H4 (cell line): ENCODE measurements at places on chromosomes 3 and 15. TPM values are rescaled to one million over a fixed set of nuclear protein-coding genes. Genes with fewer than 3 reads are reported as not detected.

Gene HCLS1
- total RNA-seq, result 0.08 TPM in 1 of 2 replicates, not detected in the other

Gene CX3CR1
- total RNA-seq, result not detected in 2 replicates

GRCh38 chr15:96837241-96837970, 506.9 kb downstream of the NR2F2 start:
- DNase-seq, result no peak

- no peak for DNase-seq
Measured at GRCh38 chr15:31197497-31198414, 96.2 kb upstream of the TRPM1 start.

DNA sequence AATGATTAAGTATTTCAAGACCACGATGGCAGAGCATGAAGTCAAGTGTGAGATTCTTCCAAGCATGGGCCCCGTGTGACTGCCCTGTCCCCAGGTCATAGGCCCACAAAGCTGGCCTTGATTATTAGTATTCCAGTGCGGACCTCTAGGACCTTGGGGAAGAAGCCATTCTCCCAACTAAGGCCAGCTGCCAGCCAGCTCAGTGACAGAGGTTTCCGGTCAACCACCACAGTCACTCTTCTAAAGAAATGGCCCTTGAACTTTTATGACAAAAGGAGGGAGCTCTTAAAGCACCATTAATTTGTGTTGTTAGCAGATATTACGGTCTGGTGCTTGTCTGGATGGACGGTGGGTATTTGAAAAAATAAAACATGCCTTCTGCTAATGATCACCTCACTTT, 28.0 kb downstream of the FAM3D start:
- DNase-seq, result no peak

- no peak for DNase-seq
Measured at GRCh38 chr15:92076541-92076940, 223.0 kb downstream of the SLCO3A1 start.

DNA sequence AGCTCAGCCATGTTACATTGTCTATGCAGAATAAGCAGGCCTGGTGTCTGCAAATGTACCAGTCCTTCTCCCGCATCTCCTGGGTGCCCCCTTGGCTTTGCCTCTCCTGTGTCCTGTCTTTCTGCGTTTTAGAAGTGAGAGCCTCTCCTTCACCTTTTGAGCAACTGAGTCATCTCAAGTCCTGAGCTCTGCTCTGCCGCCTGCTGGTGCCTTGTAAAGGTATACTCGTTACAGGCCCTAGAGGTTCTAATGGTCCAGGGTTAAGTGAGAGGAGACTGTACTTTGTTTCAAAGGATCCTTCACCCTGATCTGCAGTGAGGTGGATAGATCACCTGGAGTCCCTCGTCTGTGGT, 12.6 kb downstream of the GHRL start:
- DNase-seq, result no peak
